Activated CD4-positive, alpha-beta memory T cell treated with anti-CD3 and anti-CD28 coated beads for 36 hours (primary cell): ENCODE measurements at places on chromosomes 4 and X.
A peak's percentile ranks its signal among the peaks of the same experiment; 100 is the strongest.

- DNase-seq: no peak
Observed at GRCh38 chrX:19866626-19867410, 20.6 kb downstream of the SH3KBP1 start.

- DNase-seq: no peak
Observed at GRCh38 chr4:135775909-135776308, 1574.3 kb upstream of the PABPC4L start.

DNA sequence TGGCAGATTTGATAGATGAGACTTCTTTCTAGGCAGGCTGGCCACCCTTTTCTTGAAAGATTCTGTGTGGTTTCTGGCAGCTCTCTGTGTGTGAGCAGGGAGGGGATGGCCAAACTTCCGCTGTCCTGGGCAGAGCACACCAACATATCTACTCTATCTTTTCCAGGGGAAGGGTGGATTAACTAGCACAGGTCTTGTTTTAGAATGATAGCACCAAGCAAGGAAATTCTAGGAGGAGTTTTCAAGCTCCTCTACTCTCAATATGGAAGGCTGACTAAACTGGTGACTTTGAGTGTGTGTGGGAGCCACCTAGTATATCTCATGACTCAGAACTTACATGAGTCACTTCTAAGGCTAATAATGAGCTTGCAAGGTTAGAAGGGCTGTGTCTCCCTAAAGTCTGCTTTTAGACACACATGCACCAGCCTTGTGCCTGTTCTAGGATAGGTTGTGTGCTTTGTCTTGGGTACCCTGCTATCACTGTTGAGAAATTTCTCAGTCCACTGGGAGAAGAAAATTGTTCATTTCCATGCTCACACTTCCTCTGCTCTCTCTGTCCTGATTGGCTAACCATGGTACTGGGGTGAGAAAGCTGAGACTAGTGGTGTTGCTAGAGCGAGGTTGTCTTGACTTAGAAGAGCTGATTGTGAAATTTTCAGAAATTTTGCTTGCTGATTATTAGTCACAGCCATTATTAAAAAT, 72.9 kb downstream of the YIPF6 start:
- peak; percentile 35 for DNase-seq

- DNase-seq: no peak
Observed at GRCh38 chr4:159549098-159549518, 446.2 kb downstream of the RAPGEF2 start.

- no peak for DNase-seq
Observed at GRCh38 chr4:187724456-187724855, 271.1 kb upstream of the ZFP42 start.

DNA sequence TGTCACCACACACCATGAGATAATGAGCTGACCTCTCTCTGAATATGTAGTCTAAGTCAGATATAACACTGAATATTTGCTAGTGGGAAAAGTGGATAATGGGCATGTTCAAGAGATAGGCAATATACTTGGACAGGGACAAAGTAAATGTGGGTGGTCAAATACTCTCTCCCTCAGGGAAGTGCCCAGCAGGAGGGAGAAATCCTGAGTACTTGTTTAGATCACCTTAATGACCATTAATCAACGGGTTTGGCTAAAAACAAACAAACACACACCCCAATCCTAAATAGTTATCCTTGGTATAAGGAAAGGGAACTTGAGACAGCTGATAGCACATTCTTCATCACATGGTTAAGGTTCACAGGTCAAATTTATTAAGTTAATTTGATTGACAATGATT, 933.5 kb downstream of the C4orf33 start:
- no peak for DNase-seq

GRCh38 chr4:110508827-110509710, 33.1 kb downstream of the ENPEP start:
- DNase-seq: no peak

DNA sequence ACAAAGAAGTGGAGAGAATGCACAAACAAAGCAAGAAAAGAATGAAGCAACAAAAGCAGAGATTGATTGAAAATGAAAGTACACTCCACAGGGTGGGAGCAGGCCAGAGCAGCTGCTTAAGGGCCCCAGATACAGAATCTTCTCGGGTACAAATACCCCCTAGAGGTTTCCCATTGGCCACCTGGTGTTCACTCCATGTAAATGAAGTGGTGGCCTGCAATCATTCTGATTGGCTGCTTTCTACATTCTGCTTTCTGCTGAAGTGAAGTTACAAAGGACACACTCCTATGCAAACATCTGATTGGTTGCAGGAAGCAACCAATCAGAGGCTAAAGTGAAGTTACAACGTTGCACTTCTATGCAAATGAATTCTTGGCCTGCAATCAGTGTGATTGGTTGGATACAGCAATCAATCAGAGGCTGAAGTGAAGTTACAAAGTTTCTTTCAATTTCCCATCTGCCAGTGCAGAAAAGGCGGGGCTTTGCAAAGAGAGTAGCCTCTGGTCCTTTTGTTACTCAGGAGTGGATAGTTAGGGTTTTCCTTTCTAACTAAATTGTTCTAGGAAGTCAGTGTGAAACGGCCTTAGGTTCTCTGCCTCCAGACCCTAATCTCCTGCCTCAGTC, 19.0 kb upstream of the GPC4 start:
- no peak for DNase-seq

DNA sequence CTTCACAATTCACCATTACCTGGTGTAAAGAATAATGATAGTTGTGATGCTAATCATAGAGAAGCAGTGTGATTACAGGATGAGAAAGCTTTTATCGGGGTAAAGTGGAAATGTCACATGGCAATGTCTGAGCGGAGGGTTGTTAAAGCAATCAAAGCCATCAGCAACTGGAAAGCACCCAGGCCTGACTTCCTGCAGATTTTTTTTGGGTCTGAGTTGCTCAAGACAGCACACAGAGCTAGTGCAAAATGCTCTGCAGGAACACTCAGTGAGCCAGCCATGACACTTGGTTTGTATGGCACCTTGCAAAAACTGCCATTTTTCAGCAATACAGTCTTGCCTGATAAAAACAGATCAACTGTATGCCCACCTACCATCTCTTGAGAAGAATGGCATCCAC, 152.9 kb downstream of the COL4A6 start:
- DNase-seq: no peak

GRCh38 chr4:76705472-76705871, 192.5 kb downstream of the SOWAHB start:
- DNase-seq: no peak

GRCh38 chrX:110037178-110037577, 34.3 kb downstream of the TMEM164 start:
- no peak for DNase-seq

- peak; percentile 66 for DNase-seq
Observed at GRCh38 chr4:102612824-102613366, 111.7 kb downstream of the NFKB1 start.

DNA sequence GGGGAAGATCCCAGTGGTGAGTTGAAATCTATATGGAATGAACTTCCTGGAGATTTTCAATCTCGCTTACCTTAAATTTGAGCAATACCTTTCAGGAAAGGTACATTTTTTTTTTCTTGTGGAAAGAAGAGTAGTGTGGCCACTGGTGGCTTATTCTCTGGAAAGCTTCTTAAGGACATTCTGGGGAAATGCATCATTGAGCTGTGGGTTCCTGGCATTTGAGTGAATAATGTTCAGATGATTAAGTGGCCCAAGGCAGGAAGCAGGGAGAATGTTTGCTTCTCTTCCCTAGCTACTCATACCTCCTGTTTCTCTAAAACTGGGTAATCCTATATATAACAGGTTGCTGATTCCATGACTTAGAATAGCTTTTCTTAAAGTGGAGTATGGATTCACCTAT, 31.8 kb downstream of the STAG2 start:
- no peak for DNase-seq

DNA sequence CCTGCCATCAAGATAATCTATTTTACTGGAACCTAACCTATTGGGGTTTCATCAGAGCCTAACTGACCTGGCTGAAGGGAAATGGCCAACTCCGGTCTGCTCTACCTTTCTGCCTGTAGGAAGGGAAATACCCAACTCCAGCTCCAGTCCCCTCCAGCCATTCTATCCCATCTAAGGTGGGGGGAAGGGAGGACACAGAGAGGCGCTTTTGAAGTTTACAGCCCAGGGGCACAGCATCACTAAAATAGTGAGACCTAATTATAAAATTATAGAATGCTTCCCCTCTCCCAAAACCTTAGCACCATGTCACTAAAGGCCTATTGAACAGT, 27.8 kb upstream of the ACSL4 start:
- DNase-seq: no peak

- no peak for DNase-seq
Observed at GRCh38 chr4:128285085-128285997, 2.3 kb downstream of the PGRMC2 start.

- DNase-seq: no peak
Observed at GRCh38 chr4:68630371-68630770, 40.1 kb downstream of the UGT2B15 start.

DNA sequence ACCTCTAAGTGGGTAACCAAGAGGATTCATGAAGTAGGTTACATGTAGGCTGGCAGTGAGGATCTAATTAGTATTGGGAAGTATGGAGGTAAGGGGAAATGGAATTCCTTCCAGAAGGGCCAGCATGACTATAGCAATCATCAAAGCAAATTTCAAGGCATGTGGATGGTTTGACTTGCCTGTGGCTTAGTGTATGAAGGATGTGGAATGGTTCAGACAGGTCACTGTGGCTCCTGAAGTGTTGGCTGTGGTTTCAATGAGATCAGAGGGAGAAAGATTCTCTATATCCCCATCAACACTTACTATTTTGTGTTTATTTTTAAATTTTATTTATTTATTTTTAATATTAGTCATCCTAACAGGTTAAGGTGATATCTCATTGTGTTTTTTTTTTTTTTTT, 121.6 kb upstream of the TBC1D9 start:
- no peak for DNase-seq

GRCh38 chr4:183905593-183906488, 734 bp downstream of the STOX2 start:
- DNase-seq: peak; percentile 12

DNA sequence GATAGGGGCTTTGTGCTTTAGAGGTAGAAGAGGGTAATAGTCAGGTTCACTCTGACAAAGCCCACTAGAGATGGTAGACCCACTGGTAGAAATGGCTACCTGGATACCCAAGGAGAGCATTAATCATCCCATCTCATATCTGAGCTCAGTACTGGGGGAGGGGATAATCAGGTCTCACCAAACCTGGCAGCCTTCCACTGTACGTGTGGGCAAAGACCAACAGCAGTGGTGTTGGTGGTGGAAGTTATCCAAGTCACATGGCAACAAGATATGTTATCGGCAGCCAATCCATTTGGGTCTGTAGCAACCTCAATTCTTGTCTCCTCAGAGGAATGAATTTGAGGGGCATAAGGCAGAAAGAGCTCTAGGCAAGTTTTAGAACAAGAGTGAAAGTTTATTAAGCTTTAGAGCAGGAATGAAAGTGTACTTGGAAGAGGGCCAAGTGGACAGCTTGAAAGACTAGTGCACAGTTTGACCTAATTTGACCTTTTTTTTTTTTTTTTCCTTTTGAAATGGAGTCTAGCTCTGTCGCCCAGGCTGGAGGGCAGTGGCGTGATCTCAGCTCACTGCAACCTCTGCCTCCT, 67.0 kb upstream of the CXCL13 start:
- DNase-seq: peak; percentile 15

GRCh38 chrX:70452143-70452733, 7.6 kb downstream of the DLG3 start:
- peak; percentile 71 for DNase-seq

GRCh38 chr4:132001542-132001941, 1147.6 kb upstream of the PCDH10 start:
- no peak for DNase-seq

- no peak for DNase-seq
Observed at GRCh38 chr4:19455850-19456602, 795.7 kb upstream of the SLIT2 start.

DNA sequence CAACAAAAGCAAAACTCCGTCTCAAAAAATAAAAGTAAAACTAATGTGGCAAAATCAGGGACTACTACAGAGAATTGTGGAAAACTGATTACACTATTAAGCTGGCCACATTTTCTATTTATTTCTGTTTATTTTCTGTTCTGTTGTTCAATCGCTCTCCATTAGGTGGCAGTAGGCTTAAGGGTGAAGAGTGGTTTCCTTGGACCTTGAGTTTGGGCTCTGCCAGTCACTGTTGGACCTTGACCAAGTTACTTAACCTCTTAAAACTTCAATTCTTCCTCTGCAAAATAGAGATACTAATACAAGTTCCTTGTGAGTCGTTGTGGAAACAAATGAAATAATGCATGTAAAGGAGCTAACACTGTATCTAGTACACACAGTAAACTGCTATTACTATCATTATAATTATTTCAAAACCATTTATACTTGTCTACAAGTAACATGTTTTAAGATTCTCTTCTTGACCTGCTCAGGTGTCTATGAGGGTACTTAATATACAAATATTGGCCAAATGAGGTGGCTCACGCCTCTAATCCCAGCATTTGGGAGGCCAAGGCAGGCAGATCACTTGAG, 15.2 kb downstream of the HSD17B11 start:
- no peak for DNase-seq

- DNase-seq: no peak
Observed at GRCh38 chr4:45294464-45294863, 568.1 kb upstream of the GNPDA2 start.

GRCh38 chrX:118459494-118459893, 36.1 kb upstream of the DOCK11 start:
- peak; percentile 15 for DNase-seq

GRCh38 chr4:88809576-88810219, 112.1 kb upstream of the NAP1L5 start:
- no peak for DNase-seq

DNA sequence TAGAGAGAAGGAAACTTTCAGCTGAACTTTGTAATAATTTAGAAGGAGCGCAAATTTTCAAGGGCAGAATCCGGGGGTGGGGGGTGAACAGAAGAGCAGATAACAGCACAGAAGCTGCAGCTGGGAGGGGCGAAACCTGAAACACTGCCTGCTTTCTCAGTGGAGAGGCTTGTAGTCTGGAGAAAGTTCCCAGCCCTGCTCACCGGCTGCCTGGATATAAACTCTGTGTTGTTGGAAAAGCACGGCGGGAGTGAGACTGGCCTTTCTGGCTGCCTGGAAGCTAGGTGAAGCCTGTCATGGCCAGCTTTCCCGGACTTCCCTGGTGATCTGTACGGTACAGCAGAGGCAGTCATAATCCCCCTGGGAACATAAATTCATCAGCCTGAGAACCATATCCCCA, 1352.1 kb upstream of the DIAPH2 start:
- no peak for DNase-seq

DNA sequence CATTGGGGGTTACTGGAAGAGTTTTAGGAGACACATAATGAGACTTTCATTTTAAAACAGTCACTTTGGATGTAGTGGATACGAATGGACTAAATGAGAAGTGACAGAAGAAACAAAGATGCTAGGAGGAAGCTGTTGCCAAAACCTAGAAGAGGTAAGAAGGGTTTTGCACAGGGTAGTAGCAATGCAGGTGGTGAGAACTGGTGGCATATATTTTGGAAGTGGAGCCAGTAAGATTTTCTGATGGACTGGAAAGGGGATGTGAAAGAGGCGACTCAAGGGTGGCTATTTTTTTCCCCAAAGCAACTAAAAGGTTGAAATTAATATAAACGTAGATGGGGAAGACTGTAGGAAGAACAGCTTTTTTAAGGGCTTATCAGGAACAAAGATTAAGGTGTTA, 462.0 kb downstream of the IL15 start:
- DNase-seq: no peak
